ENCODE measurements at places on chromosomes 16 and 17. TPM values are rescaled to one million over a fixed set of nuclear protein-coding genes. Genes with fewer than 3 reads are reported as not detected.

MPHOSPH6 gene
- total RNA-seq, result 10.0 TPM

TBC1D3G gene
- total RNA-seq, result not detected

ZPBP2 gene
- total RNA-seq, result not detected

PRAC1 gene
- not detected for total RNA-seq

FOXN1 gene
- total RNA-seq, result not detected

MYLK3 gene
- 230 TPM for total RNA-seq

TSC2 gene
- total RNA-seq, result 54.3 TPM

Measured in left cardiac atrium (tissue), 4 donors.